Activated T-cell treated with anti-CD3 and anti-CD28 coated beads for 1 hour (primary cell): ENCODE measurements at places on chromosomes 5 and 9.

- no peak for DNase-seq
These were observed 56.2 kb upstream of the TNFSF15 start for GRCh38 chr9:114861922-114862605.

GRCh38 chr5:68287976-68288706 lies 72.6 kb downstream of the PIK3R1 start:
- peak; percentile 26 for DNase-seq

- DNase-seq = no peak
These were observed 150.0 kb downstream of the NSG2 start for GRCh38 chr5:174195517-174195916.

DNA sequence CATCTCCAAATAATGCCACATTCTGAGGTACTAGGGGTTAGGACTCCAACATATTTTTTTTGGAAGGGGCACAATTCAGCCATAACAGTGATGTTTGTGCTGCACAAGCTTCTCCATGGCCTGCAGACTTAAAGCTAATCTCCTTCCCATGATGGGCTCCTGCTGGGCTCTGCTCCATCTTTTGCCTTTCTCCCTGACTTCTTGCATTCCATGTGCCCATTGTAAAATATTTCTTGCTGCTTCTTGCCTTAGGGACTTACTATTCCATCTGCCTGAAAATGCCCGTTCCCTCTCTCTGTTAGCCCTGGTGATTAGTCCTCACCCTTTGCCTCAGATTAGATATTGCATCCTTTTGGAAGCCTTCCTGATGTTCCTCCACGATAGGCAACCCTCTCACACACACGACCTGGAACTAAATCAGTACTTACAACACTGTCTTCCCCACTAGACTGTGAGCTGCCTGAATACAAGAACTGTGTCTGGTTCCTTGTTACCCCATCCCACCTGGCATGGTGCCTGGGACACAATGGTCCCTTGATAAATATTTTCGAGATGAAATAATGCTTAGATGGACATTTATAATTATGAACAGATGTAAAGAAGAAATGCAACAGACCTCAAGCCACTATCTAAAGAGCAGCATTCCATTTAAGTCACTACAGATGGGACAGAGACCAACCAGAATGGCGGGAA lies 33.5 kb downstream of the OR1J1 start:
- no peak for DNase-seq

GRCh38 chr9:71609448-71609830 lies 158.9 kb downstream of the CEMIP2 start:
- DNase-seq = no peak

DNA sequence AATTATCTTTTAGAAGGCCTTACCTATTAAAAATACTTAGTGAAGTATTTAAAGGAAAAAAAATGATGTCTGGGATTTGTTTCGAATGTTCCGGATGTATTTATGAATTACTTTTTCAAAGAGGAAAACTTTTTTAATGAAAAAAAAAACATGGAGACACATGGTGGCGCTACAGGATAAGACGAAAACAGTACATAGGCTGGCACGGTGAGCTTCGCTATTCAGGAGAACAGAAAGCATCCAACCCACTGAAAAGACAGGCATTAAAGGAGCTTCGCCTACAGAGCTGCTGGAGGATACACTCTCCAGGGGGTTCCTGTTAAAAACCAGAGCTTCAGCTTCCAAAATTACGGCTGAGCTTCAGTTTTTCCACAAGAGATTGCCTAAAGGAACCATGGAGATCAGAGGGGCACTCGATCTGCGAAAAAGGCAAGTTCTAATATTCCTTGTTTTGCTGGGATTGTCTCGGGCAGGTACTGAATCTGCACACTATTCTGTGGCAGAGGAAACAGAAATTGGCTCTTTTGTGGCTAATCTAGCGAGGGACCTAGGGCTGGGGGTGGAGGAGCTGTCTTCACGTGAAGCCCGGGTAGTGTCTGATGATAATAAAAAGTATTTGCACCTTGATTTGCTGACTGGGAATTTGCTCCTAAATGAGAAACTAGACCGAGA lies at the start of gene PCDHB14:
PCDHB14 (plus strand) TSS at position 232 of the 672 bp plus-strand sequence; CDS start at position 395, 163 bp downstream.
- DNase-seq = no peak

DNA sequence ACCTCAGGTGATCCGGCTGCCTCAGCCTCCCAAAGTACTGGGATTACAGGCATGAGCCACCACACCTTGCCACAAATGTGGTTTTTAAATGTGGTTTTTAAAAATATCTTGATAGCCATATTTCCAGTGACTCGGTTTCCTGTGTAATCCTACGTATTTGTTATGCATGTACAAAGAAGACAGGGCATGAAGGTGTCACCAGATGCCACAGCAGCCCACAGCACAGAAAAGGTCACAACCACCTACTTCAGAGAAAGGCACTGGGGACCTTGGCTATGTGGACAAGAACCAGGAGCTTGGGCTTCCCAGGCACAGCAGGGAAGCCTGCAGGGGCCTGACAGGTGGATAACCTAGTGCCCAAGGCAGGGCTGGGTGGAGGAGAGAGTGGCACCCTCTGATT lies 38.0 kb downstream of the C9orf50 start:
- no peak for DNase-seq

- DNase-seq = no peak
These were observed 772 bp upstream of the TARS1 start for GRCh38 chr5:33439905-33440481.

DNA sequence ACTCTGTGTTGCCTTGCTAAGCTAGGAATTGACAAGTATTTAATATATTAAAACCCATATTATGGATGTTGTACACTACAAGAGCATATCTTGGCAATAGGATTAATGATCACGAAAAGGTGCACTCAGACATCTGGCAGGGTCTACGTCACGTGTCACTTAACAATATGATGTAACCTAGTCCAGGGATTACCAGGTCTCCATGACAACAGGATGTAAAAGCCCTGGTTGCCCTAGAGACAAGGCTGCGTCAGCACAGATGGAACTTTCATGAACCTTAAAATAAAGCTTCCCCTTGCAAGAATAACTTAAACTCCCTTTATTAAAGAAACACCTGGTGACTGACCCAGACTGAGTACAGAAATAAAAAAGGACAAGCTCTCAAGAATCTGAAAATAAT lies 717.8 kb downstream of the CDH18 start:
- DNase-seq = no peak

DNA sequence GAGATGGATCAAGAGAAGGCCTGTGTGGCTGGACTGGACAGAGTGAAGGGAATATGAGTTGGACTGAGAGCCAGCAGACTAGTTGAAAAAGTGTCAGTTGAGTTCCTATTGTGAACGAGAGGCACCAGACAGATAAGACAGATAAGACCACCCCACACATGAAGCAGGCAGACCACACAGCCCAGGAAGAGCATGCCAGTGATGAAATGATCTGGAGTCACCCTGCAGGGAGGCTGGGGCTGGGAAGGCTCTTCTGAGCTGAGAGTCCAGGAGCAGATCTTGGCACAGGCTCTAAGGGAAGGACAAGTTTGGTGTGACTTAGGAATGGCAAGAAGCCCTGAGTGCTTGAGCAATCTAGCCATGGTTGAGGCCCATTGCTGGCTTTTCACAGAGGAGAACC lies 10.6 kb upstream of the SLC25A48 start:
- DNase-seq = no peak

GRCh38 chr5:84285641-84286637 lies 98.7 kb downstream of the EDIL3 start:
- no peak for DNase-seq

GRCh38 chr5:73940026-73940425 lies 314.0 kb downstream of the ARHGEF28 start:
- DNase-seq = no peak

DNA sequence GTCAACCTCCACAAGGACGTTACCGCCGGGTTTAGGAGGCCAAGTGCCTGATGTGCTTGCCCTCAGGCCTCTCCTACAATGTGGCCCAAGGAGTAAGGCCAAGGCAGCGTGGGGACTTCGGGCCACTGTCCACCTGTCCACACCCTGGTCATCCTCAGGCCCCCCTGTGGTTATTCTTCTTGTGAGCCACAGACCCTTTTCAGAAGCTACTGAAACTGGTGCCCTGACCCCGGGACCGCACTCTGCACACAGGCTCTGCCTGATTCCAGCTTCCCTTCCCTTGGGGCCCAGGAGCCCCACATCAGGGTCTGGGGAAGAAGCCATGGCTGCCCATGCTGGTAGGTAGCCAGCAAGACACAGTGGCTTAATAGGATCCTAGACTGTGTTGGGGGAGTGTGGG lies 128.8 kb downstream of the OLFM1 start:
- DNase-seq = no peak

GRCh38 chr5:143229896-143230675 lies 173.4 kb downstream of the NR3C1 start:
- DNase-seq = no peak

GRCh38 chr9:130352081-130352480 lies 86.5 kb downstream of the HMCN2 start:
- DNase-seq = no peak
